ENCODE measurements at places on chromosomes 1 and 21.

DNA sequence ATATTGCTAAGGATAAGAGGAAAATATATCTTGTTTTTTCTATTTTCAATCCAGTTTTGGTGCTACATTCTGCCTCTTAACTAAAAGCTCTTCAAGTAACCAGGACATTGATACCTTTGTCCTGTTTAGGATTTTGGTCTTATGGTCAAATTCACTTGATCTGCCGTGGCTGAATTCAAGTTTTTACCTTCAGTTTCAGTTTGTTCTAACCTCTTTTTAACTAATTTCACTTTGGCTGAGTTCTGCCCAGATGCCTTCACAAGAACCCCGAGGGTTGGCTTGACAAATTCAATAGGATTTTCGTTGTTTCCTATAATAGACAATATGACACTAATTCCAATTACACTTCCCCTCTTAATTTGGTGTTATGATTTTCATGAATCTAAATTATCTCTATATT lies 84.5 kb upstream of the C1orf21 start:
- DNase-seq: no peak

DNA sequence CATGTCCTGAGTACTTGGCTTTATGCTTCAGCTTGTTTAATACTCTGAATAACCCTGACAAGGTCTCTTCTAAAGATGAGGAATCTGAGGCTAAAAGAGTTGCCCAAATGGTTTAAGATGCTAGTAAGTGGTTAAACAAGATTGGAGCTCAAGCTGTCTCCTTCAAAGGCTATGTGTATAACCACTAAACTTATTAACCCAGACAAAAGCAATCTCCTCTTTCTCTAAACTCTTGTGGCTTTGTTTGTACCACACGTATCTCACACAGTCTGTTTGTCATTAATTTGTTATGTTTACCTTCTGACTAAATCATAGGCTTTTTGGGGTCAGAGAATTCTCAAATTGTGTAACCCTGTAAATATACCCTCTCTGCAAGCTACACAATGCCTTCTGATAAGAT lies 89.9 kb downstream of the HMCN1 start:
- DNase-seq: no peak

DNA sequence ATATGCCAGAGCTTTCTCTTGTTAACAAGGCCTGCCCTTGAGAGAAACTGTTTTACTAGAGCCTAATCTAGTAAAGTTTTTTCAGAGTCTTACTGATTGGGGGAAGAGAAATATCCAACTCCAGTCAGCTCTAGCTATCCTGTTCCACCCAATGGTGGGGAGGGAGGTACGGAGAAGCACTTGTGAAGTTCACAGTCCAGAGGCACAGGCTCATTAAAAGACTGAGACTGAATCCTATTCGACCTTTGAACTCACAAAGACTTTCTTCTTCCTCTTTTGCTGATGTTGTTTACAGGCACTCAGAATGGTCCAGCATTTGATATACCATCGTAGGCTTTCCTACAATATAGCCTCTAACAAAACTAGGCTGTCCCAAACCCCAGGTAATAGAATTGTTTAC lies 15.5 kb upstream of the SFT2D2 start:
- no peak for DNase-seq

- DNase-seq: no peak
These were observed 17.9 kb upstream of the CSF1 start for GRCh38 chr1:109892561-109893368.

DNA sequence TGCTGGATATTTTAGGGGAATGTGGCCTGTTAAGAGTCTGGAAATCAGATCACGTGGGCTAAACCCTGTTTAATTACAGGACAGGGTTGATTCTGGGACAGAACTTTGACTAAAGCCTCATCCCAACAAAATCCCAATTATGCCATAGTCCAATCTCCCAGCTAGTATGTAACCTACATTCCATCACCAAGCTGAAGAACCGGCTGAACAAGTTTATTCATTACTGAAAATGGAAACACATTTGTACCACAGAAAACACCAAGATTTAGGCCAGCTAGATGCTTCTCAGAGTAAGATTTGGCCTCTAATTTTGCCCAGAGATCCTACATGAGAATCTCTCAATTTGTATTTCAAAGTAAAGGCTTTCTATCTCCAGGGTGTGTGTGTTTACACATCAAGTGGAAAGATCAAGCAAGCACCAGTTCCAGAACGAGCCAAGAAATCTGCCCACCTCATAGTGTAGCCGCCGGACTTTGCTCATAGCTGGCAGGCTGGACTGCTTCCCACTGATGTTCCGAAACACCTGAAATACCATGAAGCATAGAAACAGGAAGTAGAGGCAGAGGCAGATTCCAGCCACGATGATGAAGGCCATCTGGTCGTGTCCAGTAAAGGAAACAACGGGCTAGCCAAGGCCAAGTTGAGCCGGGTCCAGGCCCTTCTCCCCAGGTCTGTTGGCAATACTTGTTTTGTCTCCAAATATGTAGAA lies 86.8 kb downstream of the WLS start:
- no peak for DNase-seq

DNA sequence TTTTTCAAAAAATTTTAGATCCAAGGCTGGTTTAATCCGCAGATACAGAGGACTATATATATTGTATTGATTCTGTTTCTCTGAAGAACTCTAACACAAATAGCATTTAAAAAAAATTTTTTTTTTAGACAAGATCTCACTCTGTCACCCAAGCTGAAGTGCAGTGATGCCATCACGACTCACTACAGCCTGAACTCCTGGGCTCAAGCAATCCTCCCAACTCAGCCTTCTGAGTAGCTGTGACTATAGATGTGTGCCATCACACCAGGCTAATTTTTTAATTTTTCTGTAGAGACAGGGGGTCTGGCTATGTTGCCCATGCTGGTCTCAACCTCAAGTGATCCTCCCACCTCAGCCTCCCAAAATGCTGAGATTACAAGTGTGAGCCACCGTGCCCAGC lies 3.0 kb downstream of the ANKRD45 start:
- DNase-seq: no peak

- DNase-seq: no peak
These were observed 318.9 kb downstream of the LMO4 start for GRCh38 chr1:87647430-87648177.

DNA sequence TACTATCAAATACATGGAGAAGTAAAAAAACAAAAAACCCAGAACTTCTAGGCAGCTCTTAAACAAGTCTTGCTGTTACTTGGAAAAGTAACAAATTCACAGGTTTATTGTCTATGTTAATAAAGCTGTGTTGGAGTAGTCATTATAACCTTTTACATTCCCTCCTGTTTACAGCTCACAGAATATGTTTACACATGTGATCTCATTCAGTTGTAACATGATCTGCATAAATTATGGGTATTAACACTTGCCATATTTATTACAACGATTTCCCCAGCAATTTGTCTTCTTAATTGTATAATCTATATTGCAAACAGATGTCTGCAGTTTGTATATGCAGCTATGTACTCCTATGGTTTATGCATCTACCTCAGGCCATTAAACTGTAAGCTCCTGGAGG lies 28.6 kb downstream of the ERG start:
- DNase-seq: no peak

DNA sequence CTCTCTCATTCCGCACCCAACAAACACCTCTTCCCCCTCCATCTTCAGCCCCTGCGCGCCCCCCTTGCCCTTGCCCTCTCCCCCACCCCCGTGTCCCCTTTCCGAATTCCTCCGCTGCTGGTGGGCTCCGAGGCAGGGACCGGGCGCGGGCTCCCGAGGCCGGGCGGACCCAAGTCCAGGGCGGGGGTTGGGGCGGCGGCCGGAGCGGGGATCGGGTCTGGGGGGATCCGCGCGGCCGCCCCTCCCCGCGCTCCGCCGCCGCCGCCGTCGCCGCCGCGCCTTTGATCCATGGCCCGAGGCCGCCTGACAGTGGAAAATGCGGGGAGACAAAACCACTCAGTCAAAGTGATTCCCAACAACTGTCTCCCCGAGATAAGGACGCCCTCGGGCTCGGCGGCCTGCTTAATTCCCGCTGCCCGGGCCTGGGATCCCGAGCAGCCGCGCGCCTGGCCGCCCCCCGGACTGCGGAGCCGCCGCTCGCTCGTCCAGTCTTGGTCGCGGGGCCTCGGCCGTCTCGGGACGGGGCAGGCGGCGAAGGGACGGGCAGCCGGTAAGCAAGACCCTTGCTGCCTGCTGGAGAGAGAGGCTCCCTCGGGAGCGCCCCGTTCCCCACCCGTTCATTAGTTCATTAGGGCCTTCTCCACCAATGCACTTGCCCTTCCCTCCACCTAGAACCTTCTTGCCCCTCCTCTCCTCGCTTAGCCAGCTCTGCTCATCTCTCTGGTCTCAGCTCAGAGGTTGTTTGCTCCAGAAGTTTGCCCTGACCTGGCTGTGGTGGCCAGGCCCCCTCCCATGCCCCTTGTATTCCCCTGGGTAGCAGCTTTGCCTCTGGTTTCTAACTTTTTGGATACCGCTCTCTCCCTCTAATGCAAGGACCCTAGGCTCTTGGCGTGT lies 86.4 kb downstream of the PAX7 start:
- DNase-seq: no peak

- no peak for DNase-seq
These were observed 12.6 kb upstream of the NTPCR start for GRCh38 chr1:232937741-232938375.

Data from CD4-positive, alpha-beta T cell treated with Interleukin-17A for 1 hour (primary cell).